ENCODE measurements at places on chromosomes 16 and 17. TPM values are rescaled to one million over a fixed set of nuclear protein-coding genes. Genes with fewer than 3 reads are reported as not detected.

CCL8 gene
- not detected for total RNA-seq

SEPTIN1 gene
- 5.8 TPM for total RNA-seq

NPTX1 gene
- total RNA-seq = 36.9 TPM

FOXN1 gene
- not detected for total RNA-seq

NETO2 gene
- total RNA-seq = 0.28 TPM

TANC2 gene
- total RNA-seq = 16.9 TPM

BAHCC1 gene
- 6.4 TPM for total RNA-seq

USH1G gene
- not detected for total RNA-seq

OR4D1 gene
- total RNA-seq = not detected

NPIPA3 gene
- not detected for total RNA-seq

MYH1 gene
- total RNA-seq = not detected
